ENCODE measurements at places on chromosomes 7 and 10.

DNA sequence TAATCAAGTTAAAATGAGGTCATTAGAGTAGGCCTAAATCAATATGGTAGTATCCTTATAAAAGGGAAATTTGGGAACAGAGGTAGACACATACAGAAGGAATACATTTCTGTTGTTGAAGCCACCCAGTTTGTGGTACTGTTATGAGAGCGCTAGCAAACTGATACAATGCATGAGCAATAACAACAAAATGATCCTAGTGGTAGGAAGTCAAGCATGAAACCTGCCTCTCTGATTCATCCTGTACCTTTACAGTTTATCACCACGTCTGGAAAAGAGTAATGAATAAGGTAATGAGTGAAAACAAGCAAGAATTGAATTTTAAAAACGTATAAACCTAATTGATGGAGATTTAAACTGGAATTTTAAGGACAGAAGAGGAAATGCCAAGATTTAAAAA, 217.2 kb downstream of the PCLO start:
- DNase-seq: no peak

DNA sequence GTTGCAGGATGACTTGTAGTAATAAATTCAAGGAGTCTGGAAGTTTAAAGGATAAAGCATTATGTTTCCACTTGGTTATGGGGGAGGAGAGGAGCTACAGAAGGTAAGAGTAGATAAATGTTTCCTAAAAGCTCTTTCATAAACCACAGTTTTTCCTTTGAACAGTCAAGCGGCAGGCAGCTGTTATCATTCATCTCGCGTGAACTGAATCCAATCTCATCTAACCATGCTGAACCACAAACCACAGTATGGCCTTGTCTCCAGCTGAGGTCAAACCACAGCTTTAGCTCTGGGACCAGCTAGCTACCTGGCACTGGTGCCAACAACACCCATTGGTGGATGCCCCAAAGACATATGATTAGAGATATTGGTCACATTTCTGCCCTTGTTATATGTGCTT, 63.3 kb downstream of the NOC3L start:
- DNase-seq: no peak

GRCh38 chr10:34789966-34790506, 25.1 kb downstream of the PARD3 start:
- no peak for DNase-seq

GRCh38 chr7:137980308-137980707, 21.6 kb downstream of the CREB3L2 start:
- DNase-seq: no peak

DNA sequence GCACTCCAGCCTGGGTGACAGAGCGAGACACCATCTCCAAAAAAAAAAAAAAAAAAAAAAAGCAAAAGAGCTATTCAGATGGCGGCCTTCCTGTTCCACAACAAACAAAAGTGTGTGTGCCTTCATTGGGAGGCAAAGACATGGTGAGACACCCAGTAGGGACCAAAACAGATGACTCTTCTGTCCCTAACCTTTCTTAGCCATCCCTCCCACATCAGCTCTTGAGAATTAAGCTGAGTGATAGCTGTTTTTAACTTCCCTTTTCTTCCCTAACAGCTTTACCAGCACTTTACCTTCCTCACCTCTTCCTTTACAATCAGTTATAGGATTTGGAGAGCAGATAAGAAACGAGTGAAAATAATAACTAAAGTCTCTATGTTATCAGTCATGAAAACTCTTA, 48.2 kb downstream of the ARMH3 start:
- no peak for DNase-seq

- no peak for DNase-seq
Measured at GRCh38 chr7:71752171-71752935, 620.4 kb downstream of the GALNT17 start.

DNA sequence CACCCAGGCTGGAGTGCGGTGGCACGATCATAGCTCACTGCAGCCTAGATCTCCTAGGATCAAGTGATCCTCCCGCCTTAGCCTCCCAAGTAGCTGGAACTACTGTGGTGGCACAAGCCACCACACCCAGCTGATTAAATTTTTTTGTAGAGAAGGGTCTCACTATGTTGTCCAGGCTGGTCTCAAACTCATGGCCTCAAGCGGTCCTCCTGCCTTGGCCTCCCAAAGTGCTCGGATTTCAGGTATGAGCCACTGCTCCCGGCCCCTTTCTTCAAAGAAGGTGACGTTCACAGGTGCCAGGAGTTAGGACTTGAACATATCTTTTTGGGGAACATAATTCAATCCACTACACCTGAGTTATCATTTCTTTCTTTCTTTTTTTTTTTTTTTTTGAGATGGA, 2.9 kb upstream of the TTYH3 start:
- no peak for DNase-seq

DNA sequence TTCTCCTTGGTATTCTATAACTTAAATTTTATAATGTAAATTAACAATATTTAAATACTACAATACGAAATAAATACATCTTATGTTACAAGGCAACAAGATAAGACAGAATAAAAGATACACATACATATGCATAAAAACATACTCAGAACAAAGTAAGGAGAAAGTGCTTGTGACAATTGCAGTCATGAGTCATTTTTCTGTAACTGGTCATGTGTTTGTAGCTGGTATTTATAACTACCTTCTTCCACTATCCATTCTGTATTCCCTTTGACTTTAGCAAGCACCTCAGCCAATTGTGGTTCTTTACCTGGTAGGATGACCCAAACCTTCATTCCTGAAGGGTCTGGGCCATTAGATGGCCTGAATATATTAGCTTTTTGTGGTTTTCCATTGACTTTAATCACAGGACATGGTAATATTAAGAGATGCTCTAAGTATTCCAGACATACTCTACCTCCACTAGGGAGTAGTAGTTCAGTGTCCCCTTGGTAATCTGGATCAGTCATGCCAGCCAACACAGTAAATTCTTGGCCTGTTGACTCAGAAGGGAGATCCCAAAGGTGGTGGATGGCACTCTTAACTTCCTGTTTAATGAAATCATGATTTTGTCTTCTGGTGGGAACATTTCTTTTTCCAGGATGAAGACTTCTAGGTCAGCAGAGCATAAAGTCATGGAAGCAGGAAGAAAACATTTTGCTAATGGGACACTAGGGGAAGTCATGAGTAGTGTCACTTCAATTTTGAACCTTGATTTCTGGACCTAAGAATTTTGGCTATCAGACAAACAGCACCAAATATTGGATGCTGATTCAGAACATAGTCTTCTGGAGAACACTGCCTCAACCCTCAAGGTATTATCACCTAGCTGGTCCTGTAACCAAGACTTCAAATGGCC, 733.7 kb upstream of the IGFBP3 start:
- no peak for DNase-seq

GRCh38 chr7:96414931-96415292, 93.0 kb upstream of the SLC25A13 start:
- no peak for DNase-seq

GRCh38 chr10:118403967-118404366, 61.8 kb upstream of the FAM204A start:
- DNase-seq: no peak

GRCh38 chr7:116499168-116500077, at the start of gene CAV2:
Gene CAV2 (plus strand): TSS chr7:116499738. CDS start chr7:116499782, 44 bp downstream.
- DNase-seq: no peak

DNA sequence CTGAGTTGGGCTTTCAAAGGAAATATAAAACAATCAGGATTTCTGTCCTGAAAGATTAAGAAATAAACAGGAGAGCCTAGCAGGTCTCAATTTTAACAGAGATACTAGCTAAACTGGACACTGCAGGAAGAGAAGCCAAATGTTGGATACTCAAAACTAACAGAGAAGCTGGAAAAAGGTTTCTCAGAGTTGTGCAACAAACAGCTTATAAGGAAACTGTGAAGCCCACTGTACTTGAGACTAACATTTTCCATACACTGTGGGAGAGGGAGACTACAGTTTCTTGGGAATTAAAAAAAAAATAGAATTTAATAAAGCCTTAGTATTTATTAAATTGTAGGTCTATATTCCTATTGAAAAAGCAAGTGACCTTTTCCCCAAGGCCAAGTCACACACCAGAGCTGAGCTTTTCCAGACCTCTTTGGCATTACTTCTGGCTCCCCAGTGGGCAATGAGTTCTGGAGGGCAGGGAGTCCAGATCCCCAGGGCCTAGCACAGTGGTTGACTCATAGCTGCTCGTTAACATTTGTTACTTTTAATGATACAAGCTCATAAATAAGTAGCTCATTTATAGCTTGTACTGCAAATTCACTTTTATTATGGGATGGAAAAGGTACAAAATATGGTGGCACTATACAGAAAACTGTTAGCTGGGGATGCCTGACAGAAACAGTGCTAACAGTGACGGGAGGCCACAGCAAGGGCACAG, 68.3 kb downstream of the MINDY3 start:
- DNase-seq: no peak

DNA sequence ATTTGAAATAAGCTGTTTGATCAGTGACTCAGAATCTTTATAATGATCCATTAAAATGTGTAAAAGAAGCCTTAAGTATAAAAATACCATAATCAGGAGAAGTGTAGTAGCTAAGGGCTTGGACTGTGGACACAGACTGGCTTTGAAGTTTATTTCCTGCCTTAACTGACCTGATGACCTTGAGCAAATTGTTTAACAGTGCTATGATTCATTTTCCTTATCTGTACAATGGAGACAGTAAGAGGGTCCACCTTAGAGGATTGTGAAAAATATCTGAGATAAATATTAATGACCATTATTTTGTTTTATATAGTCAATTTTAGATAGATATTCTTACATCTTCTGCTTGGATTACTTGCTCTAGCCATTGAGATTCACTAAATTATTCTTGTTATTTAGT, 13.3 kb upstream of the RPA3 start:
- DNase-seq: no peak

DNA sequence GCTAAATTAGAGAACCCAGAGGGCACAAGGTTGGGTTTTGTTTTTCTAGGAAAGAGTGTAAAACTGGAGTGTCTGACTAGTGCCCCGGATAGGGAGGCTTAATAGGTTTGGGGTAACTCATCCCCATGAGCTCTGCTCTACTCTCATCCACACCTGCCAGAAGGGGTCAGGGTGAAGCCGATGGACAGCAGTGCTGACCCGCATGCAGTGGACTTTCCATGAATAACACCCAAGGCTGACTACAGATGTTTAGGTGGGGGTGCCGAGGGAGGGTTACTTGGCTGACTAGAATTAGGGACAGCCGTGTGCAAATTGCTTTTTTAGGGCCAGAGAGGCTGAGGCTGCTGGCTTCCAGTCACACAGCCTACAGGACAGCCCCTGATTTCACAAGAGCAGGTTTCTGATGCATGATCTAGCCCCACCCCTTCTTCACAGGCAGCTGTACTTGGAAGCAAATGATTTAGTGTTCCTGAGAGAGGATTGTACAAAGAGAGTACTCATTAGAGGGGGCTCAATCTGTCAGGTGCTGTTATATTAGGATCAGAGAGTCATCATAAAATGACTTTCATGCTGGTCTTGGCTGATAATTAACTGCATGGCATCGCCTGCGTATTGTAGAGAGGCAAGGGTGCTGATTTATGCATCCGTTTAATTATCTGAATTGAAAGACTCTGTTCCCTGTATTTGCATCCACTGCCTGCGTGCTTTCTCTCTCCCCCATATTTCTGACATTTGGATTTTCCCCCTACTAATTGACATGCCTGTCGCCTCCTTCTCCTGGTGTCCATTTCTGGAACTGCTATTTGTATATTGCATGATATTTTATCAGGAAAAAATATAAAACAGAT, 9.5 kb downstream of the INHBA start:
- DNase-seq: no peak

GRCh38 chr10:116738339-116738738, 4.0 kb downstream of the HSPA12A start:
- DNase-seq: no peak

DNA sequence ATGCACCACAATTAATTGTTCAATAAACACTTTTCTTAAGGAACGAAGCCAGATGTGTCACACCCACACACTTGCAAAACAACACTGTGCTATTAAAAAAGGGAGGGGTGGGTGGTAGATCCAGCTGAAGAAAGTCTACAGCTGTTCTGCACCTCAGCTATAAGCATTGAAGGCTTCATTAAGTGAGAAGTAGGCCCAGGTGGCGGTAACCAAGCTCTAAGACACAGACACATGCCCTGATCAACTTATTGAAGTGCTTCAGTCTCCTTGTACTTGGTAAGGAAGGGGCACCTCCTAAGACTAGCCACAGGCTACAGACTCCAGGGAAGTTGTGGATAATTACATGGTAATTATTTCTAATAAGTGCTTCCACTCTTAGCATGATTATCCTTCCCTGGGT, 4.5 kb upstream of the CPVL start:
- no peak for DNase-seq

- no peak for DNase-seq
Measured at GRCh38 chr10:37675449-37675848, 182.0 kb downstream of the ZNF248 start.

DNA sequence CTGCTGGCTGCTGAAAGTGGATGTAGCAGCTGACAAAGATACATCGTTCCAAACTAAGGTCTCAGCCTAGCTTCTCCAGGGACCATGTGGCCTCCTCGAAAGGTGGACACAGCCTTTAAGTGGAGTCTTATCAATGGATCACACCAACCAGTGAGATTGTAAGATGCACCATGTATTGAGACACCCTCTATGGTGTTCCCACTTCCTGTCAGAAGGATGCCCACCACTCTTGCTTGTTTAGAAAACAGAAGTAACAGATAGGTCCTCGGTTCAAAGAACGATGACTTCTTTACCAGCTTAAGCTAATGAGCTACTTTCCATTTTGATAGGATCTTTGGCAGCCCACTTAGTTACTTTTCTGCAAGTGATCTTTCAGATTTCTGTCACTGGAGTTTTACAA, 34.3 kb downstream of the SLC25A13 start:
- DNase-seq: no peak

DNA sequence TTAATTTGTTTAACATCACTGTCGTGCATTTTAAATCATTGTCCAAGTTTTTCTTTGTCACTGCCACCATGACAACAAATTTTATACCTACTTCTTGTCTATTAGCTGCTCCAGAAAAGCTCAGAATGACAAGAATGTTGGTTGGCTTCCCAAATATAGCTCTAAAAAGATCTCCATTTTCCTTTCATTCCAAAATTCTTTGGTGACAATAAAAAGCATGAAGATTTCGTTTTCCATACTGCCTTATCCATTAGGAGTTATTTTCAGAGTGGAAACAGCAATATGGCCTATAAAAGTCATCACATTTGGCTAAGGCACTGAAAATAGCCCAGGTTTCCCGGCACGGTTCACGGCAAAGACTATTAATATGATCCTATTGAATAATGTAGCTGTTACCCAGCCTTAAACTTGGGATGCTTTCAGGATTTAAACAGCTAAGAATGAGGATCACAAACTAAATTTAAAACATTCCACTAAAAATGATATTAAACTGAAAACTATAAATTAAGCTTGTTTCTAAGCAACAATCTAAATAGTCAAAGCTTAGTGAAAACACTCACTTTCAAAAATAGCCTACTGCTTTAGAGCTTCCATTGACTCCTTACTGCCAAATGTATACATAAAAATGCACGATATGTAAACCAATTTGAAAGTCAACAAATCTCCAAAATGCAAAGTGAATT, 2.7 kb downstream of the CTTNBP2 start:
- DNase-seq: no peak

GRCh38 chr10:77560471-77560870, 77.1 kb downstream of the KCNMA1 start:
- DNase-seq: no peak

- no peak for DNase-seq
Measured at GRCh38 chr7:20352573-20353306, 22.0 kb downstream of the ITGB8 start.

Data from non-pigmented ciliary epithelial cell (primary cell).